ENCODE measurements at places on chromosomes 5 and 9. TPM values are rescaled to one million over a fixed set of nuclear protein-coding genes. Genes with fewer than 3 reads are reported as not detected.

- no peak for DNase-seq
Measured at GRCh38 chr5:74028976-74029375, 403.0 kb downstream of the ARHGEF28 start.

DNA sequence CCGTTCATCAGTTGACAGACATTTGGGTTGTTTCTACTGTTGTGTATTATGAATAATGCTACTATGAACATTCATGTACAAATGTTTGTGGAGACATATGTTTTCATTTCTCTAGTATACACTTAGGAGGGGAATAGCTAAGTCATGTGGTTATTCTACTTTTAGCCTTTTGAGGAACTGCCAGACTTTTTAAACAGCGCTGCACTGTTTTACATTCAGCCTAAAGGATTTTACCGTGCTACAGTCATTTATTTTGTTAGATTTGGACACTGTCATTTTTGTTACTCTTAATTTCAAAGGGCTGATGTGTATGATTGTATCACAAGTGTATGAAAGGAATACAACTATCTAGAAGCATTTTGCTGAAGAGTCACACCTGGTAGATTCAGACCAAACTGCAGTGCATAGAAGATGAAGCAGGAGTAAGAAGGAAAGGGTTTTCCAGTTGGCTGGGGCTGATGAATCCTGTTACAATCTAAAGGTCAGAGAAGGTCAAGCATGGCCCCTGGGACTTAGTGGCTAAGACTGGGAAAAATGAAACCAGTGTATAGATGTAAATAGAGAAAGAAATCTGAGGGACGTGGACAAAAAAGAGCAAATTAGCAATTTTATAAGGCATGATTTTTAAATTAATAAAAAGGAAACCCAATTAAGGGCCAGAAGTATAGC, 509.7 kb downstream of the PSAT1 start:
- no peak for DNase-seq

GRCh38 chr9:130554606-130555005, 24.8 kb upstream of the FUBP3 start:
- no peak for DNase-seq

DNA sequence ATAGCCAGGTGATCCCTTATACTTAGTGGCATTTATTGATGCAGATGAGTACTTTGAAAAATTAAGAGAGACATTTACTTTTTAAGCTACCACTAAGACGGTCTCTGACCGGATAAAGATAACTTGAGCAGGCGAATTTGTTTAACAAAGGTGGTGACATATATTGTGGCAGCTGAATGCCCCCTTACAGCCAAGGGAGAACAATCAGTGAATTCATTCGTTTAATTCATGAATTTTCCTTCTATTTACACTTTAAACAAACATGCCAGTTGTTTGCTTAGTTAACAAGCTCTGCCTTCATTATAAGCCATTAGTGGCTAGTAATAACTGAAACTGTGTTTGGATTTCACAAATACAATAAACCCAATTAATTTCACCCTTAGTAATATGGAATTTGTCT, 187.1 kb downstream of the AOPEP start:
- no peak for DNase-seq

The TMC1 gene
- total RNA-seq: not detected

GRCh38 chr9:127370147-127370579, 26.8 kb upstream of the SLC2A8 start:
- DNase-seq: no peak

DNA sequence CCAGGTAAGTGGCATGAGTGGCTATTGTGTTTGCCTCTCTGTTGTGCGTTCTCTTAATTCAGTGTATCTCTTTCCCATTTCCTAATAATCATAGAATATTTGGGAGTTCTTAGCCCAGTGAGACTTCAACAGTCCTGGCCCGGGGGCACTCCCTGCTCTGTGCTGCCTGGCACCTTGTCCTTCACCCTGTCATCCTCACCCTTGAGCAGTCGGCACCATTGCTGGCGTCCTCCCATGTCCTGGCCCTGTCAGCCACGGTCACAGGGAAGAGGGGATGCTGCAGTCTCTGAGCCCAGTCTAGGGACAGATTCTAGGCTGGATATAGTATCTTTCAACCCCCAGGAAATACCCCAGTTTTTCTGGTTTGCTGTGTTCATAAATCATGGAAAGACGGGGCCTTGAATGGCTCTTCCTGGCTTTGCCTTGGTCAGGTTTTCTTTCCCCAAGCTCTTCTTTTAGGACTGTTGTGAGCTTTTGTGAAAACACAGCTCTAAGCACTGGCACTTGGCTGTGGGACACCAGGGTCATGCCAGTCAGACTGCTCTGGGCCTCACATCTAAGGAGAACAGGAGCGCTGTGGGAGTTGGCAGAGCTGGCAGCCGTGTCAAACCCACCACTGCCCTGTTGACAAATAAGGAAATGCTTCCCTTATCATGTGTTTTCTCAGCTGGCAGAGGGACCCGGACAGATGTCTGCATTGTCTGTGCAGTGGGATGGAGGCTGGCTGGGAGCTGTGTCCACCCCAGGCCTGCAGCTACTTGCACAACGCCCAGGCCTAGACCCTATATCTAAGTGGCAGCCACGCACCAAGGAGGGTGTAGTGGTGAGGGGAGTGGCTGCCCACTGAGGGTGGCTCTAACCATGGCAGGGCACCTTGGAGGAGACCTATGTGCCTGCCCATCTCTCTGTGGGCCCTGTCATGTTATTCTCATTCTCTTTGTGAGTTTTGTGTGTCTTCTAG, 378.6 kb downstream of the ICE1 start:
- DNase-seq: no peak

DNA sequence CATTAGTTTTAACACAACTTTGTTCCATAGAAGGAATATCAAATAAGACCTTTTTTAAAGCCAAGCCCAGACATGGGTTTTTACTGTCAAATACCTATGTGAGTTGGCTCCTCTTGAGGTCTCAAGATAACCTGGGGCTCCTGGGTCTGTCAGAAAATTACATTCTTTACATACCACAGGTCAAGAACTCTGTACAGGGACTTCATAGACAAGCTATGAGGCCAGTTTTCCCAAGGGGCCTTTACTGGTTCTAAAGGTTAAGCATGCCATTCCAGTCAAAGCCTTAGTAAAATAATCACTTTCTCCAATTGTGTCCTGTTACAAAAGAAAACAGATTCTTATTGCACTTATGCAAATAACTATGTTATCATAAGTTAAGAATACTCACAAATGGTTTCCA, 15.5 kb upstream of the SMC2 start:
- no peak for DNase-seq

The CTXN3 gene
- total RNA-seq: not detected

DNA sequence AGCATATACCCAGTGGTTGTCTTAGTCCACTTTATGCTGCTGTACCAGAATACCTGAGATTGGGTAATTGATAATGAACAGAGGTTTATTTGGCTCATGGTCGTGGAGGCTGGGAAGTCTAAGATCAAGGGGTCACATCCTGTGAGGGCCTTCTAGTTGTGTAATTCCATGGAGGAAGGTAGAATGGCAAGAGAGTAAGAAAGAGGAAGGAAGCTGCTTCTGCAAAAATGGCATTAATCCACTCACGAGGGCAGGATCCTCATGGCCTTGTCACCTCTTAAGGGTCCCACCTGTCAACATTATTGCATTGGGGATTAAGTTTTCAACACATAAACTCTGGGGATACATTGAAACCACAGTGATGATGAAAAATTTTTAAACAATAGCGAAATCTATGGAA, 17.0 kb downstream of the BTNL8 start:
- no peak for DNase-seq

The SARDH gene
- 53.7 TPM for total RNA-seq

DNA sequence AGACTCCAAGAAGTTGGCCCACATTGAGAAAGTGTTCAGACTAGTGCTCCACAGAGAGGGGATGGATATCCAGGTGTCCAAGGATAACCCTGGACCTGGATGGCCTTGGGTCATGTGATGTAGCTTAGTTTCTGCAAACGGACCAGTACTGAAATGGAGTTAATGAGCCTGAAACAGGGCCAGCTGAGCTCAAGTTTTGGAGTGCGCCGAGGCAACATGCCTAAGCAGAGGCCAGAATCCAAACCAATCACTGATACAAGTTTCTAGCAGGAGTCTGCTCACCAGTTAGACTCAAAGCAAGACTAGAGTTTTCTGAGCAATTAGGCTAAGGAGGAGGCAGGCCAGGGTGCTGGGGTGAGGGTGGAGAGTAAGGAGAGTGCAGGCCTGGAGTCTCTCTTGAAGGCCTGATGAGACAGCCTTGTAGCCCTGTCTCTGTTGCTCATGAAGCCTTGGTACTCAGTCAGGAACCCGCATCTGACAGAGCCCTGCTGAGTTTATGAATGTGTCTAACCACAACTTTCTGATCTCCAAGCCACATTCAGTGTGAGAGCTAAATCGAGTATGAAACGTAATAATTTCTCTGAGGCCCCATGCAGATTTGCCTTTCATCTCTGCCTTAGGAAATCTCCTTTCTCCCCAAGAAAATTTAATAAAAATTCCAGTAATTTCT, 68.9 kb upstream of the EQTN start:
- DNase-seq: no peak

The QRFP gene
- total RNA-seq: not detected

DNA sequence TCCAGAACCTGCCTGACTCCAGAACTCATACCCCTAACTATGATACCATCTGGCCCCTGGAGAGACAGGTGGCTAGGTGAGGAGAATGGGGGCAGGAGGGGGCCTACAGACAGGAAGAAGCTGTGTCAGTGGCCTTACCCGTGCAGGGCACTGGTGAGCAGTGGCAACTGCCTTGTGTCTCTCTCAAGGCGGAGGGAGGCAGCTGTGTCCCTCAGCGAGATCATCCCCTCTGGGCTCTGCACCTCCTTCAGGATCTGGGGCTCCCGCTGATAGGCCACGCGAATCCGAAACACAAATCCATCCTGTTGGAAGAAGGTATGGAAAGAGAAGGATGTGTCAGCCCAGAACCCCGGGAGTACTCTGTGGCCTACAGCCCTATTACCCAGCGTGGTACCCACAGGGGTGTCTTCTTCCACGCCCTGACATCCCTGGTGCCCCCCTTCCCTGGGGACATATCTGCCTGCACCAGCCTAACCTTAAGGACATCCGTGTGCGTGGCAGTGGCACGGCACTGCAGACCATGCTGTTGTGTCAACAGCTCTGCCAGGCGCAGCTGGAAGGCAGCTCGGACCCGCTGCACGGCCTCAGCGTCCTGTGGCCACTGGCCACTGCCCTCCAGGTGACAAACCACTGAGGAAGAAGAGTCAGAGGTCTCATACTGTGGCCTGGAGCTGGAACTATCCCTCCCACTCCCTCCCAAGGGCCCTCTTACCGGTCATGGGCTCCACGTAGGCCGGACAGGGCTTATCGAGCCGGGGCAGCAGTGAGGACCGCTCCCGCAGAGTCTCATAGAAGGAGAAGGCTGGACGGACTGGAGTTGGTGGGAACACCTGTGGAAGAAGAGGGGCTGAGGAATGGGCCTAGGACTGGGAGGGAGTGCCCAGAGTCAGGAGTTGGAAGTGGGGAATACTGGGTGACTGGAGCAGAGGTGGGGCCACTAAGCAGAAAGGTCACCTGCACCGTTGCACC, 7.8 kb downstream of the NOL6 start:
- no peak for DNase-seq

DNA sequence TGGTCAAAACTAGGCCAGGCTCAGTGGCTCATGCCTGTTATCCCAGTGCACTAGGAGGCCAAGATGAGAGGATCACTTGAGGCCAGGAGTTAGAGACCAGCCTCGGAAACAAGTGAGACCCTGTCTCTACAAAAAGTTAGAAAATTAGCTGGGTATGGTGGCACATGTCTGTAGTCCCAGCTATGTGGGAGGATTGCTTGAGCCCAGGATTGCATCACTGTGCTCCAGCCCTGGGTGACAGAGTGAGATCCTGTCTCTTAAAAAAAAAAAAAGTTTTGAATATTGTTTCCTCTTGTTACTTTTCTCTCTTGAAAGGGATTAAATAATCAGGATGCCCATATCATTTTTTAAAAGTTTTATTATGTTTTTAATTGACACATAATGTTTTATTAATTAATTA, 7.6 kb downstream of the ARHGEF37 start:
- no peak for DNase-seq

DNA sequence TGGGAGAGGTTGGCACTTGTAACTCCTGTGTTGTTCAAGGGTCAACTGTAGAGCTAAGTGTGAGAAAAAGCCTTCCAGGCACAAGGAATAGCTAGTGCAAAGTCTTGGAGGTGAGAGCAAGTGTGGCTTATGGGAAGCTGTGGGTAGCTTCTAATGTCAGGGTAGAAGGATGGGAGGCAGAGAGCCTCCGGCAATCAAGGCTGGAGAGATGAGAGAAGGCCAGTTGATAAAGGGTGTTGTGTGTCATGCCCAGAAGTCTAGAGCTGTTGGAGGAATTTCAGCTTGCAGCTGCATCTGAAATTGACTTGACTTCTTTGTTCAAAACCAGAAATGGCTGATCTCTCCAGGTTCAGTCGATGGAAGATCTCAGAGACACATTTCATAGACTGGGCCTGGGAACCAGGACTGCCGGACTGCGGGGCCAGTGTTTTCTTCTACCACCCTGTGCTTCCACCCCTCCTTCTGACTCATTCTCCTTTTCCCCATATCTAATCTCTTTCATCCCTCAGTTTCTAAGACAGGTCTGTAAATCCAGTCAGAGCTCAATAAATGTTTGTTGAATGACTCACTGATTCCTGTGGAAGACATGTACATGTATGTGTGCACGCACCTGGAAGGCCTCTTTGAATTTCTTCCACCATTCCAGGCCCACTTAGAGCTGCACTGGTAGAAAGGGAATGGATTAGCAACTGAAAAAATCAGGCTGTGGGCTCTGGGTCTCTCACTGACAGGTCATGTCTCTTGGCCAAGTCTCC, 67.8 kb upstream of the KLF4 start:
- DNase-seq: no peak

- no peak for DNase-seq
Measured at GRCh38 chr9:130129432-130130061, 42.7 kb upstream of the NCS1 start.

GRCh38 chr5:96478983-96479382, 45.9 kb upstream of the PCSK1 start:
- DNase-seq: no peak

The PDE6A gene
- total RNA-seq: not detected
